ENCODE measurements at places on chromosomes 2 and 18. TPM values are rescaled to one million over a fixed set of nuclear protein-coding genes. Genes with fewer than 3 reads are reported as not detected.

GRCh38 chr2:210955591-210955990, 399.2 kb downstream of the CPS1 start:
- H3K27ac ChIP-seq = no peak overlapping the region
- H3K27me3 ChIP-seq = no peaks in the 10 kb centered on the region
- no peak overlapping the region for H3K4me3 ChIP-seq
- H3K4me1 ChIP-seq = no peaks in the 10 kb centered on the region
- DNase-seq = no peak

GPR45 gene
- not detected for total RNA-seq

DNA sequence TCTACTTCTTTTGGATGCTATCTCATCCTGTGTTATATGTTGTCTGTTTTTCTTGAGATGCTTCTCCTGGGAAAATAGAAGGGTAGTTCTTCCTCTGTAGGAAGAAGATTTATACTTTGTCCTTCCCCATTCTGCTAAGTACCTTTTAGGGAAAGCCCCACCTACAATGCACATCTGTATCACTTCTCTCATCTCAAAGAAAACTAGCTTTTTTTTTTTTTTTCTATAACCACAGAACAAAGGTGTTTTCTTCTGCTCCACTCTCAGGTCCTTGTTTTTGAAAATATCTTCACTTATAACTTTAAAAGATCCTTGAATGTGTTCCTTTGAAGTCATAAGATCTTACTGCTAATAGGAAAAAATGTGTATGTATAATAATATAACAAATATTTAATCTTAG, 30.8 kb downstream of the CCDC150 start:
- no peak for DNase-seq
- no peaks in the 10 kb centered on the region for H3K4me1 ChIP-seq
- no peaks in the 10 kb centered on the region for H3K27me3 ChIP-seq
- no peak overlapping the region for H3K27ac ChIP-seq

DNA sequence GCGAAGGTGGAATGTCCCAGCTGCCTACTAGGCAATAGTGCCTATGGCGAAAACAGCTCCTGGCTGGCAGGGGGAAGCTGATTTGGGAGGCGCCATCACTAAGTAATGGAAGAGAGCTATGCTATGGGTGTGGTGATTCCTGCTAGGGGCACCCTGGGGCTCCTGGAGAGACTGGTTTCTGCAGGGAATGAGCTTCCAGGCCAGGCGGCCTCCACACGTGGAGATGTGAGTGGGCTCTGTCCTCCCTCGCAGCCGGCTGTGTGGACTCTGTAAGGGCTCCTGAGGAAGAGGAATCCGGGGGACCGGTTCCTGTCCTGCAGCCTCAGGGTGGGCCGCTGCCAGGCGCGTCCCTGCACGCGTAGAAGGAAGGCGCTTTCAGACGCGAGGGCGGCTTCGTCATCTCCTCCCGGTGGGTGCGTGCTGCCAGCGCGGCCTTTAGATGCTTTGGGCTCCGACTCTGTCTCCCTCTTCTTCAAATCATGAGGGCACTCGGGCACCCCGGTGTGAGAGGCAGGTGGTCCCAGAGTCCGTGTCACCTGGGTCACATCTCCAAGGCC, 55.5 kb upstream of the ANKRD62 start:
- DNase-seq = peak; percentile 58
- H3K4me1 ChIP-seq = peaks cover 24% of the 10 kb centered on the region
- H3K36me3 ChIP-seq = no peaks in the 10 kb centered on the region
- H3K27ac ChIP-seq = peak overlapping the region; percentile 40

- no peak overlapping the region for H3K4me3 ChIP-seq
- H3K27ac ChIP-seq = no peak overlapping the region
- H3K27me3 ChIP-seq = no peaks in the 10 kb centered on the region
- no peak for DNase-seq
These were observed 34.5 kb downstream of the RPL31 start for GRCh38 chr2:101036562-101036961.

DNA sequence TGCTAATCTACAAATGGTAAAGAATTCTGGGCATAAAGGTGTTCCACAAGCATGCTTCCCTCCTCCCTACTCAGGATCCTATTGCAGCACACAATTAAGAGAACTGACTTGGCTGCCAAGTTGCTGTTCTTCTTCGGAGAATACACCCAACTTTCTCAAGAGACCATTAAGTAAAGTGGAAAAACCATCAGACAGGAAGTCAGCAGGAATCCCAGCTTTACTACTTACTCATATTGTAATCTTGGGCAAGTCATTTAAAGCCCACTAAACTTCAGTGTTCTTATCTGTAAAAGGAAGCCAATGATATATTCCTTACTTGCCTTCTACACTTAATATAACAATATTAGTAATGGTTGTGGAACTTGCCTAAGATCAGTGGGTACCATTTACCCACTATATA, 37.8 kb downstream of the PSTPIP2 start:
- no peaks in the 10 kb centered on the region for H3K36me3 ChIP-seq
- H3K4me3 ChIP-seq = no peak overlapping the region
- no peaks in the 10 kb centered on the region for H3K27me3 ChIP-seq
- DNase-seq = no peak
- no peak overlapping the region for H3K27ac ChIP-seq

- DNase-seq = no peak
- H3K4me1 ChIP-seq = no peaks in the 10 kb centered on the region
- no peak overlapping the region for H3K4me3 ChIP-seq
- H3K36me3 ChIP-seq = no peaks in the 10 kb centered on the region
These were observed 77.2 kb downstream of the MDH1 start for GRCh38 chr2:63665846-63666475.

DNA sequence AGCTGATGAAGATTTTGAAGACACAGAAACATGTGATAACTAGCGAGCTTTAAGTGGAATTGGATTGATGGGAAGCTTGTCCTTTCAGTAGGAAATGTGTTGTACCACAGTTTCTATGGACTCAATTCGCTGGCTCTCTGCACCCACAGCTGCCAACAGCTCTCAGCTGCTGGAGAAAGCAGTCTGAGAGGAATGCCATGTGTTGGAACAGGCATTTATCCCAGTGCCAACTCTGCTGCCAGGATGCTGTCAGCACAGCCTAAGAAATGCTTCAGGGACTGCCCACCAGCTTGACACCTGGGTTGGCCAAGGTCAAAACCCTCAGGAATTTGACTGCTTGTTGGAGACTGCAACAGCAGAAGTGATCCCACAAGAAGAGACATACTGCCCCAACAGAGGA, 193.0 kb upstream of the THSD7B start:
- DNase-seq = peak; percentile 84
- H3K27me3 ChIP-seq = no peaks in the 10 kb centered on the region
- H3K27ac ChIP-seq = no peak overlapping the region
- H3K36me3 ChIP-seq = no peaks in the 10 kb centered on the region

GRCh38 chr2:5782103-5782502, 89.9 kb downstream of the SOX11 start:
- no peaks in the 10 kb centered on the region for H3K4me1 ChIP-seq
- H3K27me3 ChIP-seq = no peaks in the 10 kb centered on the region
- H3K4me3 ChIP-seq = no peak overlapping the region
- DNase-seq = no peak
- no peak overlapping the region for H3K27ac ChIP-seq
- no peaks in the 10 kb centered on the region for H3K36me3 ChIP-seq

DNA sequence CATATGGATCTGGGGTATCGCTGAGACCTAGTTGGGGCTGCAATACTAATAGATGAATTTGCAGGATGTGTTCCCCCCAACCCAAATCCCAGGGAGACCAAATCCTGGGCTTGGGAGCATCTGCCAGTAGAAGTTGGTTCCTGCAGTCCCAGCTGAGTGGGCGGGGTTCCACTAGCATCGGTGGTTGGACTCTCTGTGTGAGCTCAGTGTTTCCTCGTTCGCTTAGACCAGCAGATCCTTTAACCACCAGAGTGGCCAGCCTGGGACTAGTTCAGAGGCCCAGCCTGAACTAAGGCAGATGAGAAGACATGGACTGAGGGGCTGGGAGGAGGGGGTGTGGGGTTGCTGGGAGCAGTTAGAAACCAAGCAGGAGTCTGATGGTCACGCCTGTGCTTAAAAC, 40.7 kb downstream of the PCARE start:
- no peaks in the 10 kb centered on the region for H3K27me3 ChIP-seq
- no peak for DNase-seq
- no peak overlapping the region for H3K4me3 ChIP-seq
- H3K36me3 ChIP-seq = no peaks in the 10 kb centered on the region
- H3K27ac ChIP-seq = no peak overlapping the region

SLC5A7 gene
- total RNA-seq = 0.09 TPM

ALPG gene
- not detected for total RNA-seq

GTF2A1L gene
- total RNA-seq = not detected

GRCh38 chr2:238128061-238128440, 10.4 kb upstream of the KLHL30 start:
- DNase-seq = no peak
- H3K36me3 ChIP-seq = no peaks in the 10 kb centered on the region
- H3K4me3 ChIP-seq = no peak overlapping the region
- no peaks in the 10 kb centered on the region for H3K4me1 ChIP-seq
- H3K27ac ChIP-seq = no peak overlapping the region

GRCh38 chr2:157336137-157337010, 10.8 kb upstream of the ERMN start:
- no peak overlapping the region for H3K27ac ChIP-seq
- DNase-seq = no peak
- H3K4me3 ChIP-seq = no peak overlapping the region
- no peaks in the 10 kb centered on the region for H3K27me3 ChIP-seq
- H3K4me1 ChIP-seq = no peaks in the 10 kb centered on the region
- H3K36me3 ChIP-seq = no peaks in the 10 kb centered on the region

MYOM1 gene
- total RNA-seq = 16.8 TPM

SLC19A3 gene
- total RNA-seq = 4.6 TPM

LHCGR gene
- total RNA-seq = not detected

DNA sequence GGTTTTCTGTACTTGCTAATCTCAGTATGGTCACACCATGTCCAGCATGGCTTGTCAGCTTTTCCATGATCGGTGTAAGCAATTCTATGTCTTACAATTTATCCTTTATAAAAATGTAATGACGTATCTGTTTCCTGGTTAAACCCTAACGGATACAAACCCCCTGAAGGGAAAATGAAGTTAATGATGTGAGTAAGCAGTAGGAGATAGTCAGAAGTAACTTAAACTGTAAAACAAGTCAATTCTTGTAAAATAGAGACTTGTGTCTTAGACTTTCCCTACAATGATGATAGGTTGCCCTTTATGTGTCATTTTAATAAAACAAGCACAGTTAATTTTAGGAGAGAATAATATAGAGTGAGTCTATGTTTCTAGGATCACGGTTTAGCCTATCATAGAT, 1365.9 kb upstream of the SLC39A10 start:
- no peaks in the 10 kb centered on the region for H3K4me1 ChIP-seq
- no peak for DNase-seq
- H3K27ac ChIP-seq = no peak overlapping the region
- no peaks in the 10 kb centered on the region for H3K36me3 ChIP-seq
- H3K27me3 ChIP-seq = no peaks in the 10 kb centered on the region

DNA sequence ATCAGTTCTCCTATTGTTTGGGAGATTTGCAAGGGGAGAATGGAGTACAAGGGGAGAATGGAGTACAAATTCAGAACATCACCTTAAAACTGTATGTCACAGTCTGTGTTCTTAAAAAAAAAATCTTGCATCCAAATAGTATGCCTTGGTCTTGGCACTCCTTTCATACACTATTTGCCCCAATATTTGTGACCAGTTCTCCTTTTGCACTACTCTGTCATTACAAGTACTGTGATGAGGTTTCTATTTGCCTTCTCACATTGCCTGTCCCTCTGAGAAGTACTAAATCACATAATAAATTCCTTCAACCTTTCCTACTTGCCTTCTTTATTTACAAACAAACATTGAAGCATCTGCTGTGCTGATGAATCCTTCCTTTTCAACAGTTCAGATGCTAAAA, 36.0 kb upstream of the NCK2 start:
- no peaks in the 10 kb centered on the region for H3K36me3 ChIP-seq
- H3K27me3 ChIP-seq = no peaks in the 10 kb centered on the region
- H3K4me1 ChIP-seq = no peaks in the 10 kb centered on the region
- no peak for DNase-seq
- H3K27ac ChIP-seq = no peak overlapping the region

- peak; percentile 89 for DNase-seq
- no peaks in the 10 kb centered on the region for H3K36me3 ChIP-seq
- H3K27me3 ChIP-seq = no peaks in the 10 kb centered on the region
- no peak overlapping the region for H3K4me3 ChIP-seq
- no peak overlapping the region for H3K27ac ChIP-seq
These were observed 17.3 kb upstream of the ANXA4 start for GRCh38 chr2:69724540-69725159.

- no peaks in the 10 kb centered on the region for H3K4me1 ChIP-seq
- DNase-seq = no peak
- no peak overlapping the region for H3K4me3 ChIP-seq
- H3K36me3 ChIP-seq = no peaks in the 10 kb centered on the region
These were observed 57.8 kb upstream of the NABP1 start for GRCh38 chr2:191620144-191620543.

SNX17 gene
- total RNA-seq = 34.3 TPM

DNA sequence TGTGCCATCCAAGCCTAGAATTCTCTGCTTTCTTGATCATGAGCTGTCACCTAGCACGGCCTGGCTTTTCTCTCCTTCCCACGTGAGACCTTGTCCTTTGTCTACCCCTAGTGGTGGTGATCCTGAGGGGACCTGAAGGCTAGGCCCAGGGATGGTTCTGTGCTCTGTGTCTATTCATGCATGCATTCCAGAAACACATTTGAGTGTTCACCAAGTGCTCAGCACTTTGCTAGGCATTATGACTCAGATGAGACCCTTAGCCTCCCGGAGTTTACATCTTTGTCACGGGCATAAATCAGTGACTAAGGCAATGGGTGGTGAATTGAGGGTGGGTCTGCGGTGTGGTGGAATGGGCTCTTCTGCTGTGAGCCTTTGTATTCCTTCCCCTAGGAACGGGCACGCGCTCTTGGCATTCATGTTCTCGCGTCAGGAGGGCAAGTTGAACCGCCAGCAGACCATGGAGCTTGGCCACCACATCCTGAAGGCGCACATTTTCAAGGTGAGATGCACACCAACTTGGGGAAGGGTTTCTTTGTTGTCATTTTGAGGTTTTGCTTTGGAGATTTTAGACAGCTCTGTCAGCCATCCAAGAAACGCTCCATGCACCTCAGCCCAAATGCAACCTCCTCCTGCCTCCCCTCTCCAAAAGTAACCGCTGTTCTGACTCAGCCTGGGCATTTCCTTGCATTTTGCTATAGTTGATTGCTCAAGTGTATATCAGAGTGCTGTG, 100.9 kb downstream of the WDSUB1 start:
- no peak for DNase-seq
- H3K4me3 ChIP-seq = no peak overlapping the region
- H3K27ac ChIP-seq = no peak overlapping the region
- no peaks in the 10 kb centered on the region for H3K27me3 ChIP-seq
- H3K36me3 ChIP-seq = no peaks in the 10 kb centered on the region

GALNT14 gene
- total RNA-seq = 2.9 TPM

LDAH gene
- 5.6 TPM for total RNA-seq

OSR1 gene
- total RNA-seq = 0.24 TPM

GRCh38 chr2:33681364-33681757, 82.3 kb upstream of the FAM98A start:
- no peaks in the 10 kb centered on the region for H3K4me1 ChIP-seq
- H3K27me3 ChIP-seq = no peaks in the 10 kb centered on the region
- H3K27ac ChIP-seq = no peak overlapping the region
- H3K36me3 ChIP-seq = no peaks in the 10 kb centered on the region
- H3K4me3 ChIP-seq = no peak overlapping the region

- DNase-seq = peak; percentile 35
- H3K27me3 ChIP-seq = no peaks in the 10 kb centered on the region
- no peaks in the 10 kb centered on the region for H3K36me3 ChIP-seq
- H3K27ac ChIP-seq = no peak overlapping the region
- H3K4me3 ChIP-seq = no peak overlapping the region
These were observed 76.0 kb upstream of the ST8SIA5 start for GRCh38 chr18:46832849-46833248.

All from pancreas (tissue), 10 donors.